ENCODE measurements at places on chromosomes 5 and 9.

GRCh38 chr9:134917431-134918373, at the start of gene FCN1:
Gene FCN1, minus strand, starts transcription at chr9:134917912. Its CDS starts 41 bp downstream, at chr9:134917871.
- DNase-seq: no peak

DNA sequence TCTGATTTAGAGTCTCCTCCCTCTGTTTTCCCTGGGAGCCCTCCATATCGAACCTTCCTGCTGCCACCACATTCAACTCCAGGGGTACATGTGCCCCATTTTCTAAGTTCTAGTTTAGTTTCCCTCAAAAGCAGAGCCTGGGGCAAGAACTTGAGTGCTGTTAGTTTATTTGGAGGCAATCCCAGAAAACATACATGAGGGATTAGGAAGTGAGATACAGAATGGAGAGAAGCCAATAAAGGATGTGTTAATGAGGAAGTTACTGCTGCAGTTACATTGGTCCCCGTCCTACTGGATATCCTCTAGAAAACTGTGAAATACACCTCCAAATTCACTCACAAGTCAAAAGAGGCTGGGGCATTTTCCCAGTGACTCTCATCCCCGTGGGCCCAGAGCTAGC, 159.4 kb upstream of the SMARCA2 start:
- no peak for DNase-seq

GRCh38 chr9:129524582-129525270, 96.2 kb downstream of the C9orf50 start:
- no peak for DNase-seq

GRCh38 chr5:45521067-45521466, 175.1 kb downstream of the HCN1 start:
- peak; percentile 81 for DNase-seq

DNA sequence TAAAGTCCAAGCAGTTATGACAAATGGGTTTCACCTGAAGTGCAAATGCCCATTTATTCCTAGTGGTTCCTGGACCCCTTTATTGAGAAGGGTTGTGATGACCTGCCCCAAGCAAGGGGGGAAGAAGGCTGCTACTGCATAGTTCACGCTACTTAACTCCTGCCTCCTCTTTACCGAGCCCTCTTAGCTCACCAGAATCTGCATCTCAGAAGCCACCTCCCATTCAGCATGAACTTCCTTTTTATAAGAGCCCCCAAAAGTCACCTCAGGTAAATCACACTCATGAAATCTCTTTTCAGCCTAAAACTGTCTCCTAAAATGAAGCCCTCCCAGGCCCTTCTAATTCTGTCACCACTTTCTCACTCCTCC, 26.6 kb upstream of the C9orf72 start:
- DNase-seq: no peak
